Stimulated activated CD4-positive, alpha-beta T cell treated with anti-CD3 and anti-CD28 coated beads, TNF-alpha, amount 100 ng/mL, for 4 hours (primary cell): ENCODE measurements at places on chromosomes 16 and 17.

DNA sequence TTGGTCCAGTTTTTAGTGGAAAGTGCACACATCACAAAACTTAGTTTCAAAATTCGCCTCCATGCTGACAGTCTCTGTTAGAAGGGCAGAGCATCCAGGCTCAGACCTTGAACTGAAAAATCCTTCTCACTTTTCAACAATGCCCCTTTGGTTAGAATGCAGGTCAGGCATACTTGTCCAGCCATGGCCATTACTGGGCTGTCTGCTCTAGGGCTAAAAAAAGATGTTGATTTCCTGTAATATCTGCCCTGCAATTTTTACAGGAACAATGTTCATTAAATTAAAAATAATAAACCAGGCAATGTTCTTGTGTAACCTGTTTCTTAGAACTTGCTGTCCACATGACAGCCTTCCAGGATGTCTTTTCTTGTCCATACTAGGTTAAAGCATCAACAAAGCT lies 122.4 kb downstream of the SNX11 start:
- no peak for DNase-seq

- no peak for DNase-seq
These were observed 41.6 kb upstream of the TAC4 start for GRCh38 chr17:49889500-49889899.

DNA sequence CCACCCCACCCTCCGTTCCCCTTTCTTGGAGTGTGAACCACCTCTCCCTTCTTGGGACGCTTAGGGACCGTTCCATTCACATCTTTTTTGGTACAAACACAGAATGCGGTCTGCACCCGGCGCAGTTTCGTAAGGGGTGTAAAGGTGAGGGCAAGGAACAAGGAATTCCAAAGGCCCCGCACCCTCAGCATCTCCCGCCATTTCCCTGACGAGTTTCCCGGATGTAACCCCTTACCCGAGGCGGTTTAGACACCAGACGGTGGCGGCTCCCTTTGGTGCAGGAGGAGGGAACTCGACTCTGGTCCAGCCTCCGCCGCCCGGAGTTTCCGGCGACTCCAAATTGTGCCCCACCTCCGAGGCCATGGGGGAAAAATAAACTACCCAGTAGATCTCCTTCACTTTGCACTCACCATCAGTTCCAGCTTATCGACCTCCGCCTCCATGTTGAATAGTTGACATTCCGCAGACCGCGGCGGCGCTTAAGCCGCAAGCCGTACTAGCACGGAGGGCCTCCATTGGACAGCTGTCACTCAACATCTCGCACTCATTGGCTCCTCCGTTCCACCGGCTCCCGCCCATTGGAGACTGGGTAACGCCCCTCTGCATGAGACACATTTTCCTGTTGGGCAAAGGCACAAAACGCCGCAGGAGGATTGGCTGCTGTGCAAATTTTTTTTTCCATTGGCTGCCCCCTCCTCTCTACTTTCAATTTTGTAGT lies at the start of gene SKA2:
TSS of gene SKA2 (minus strand) at position 466 of the 718 bp plus-strand sequence. CDS start at position 443, 23 bp downstream.
- DNase-seq: peak; percentile 96

- DNase-seq: peak; percentile 37
These were observed 13.9 kb downstream of the HAGH start for GRCh38 chr16:1812732-1813163.

- DNase-seq: no peak
These were observed 2.1 kb upstream of the CD2BP2 start for GRCh38 chr16:30357085-30357714.

DNA sequence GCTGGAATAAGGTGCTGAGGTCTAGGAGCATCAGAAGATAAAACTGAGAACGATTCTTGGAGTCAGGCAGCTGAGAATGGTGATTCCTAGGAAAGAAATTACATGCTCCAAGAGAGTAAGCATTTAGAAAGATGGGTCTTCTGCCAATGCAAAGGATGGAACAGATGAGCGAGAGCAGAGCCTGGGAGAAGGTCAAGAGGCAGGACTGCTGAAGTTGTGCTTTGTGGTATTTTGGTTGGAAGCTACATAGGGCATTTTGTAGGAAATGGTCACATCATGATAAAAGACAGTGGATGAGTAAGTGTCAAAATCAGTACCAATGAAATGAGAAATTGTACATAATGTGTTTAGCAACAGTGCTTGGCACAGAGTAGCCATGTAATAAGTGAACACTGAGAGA lies 1.4 kb upstream of the CRYM start:
- no peak for DNase-seq
